RWPE2 (cell line): ENCODE measurements at places on chromosomes 7 and 10.

DNA sequence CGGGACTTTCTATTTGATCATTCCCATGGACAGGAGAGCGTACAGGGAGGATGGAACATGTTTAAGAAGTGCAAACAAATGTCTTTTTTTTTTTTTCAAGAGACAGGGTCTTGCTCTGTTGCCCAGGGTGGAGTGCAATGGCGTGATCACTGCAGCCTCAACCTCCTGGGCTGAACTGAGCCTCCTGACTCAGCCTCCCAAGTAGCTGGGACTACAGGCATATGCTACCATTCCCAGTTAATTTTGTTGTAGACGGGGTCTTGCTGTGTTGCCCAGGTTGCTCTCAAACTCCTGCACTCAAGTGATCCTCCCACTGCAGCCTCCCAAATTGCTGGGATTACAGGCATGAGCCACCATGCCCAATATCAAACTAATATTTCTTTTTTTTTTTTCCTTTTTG lies 40.5 kb downstream of the SPDYE5 start:
- DNase-seq = peak; percentile 2

- DNase-seq = no peak
Observed at GRCh38 chr10:119308551-119309422, 101.4 kb downstream of the GRK5 start.

DNA sequence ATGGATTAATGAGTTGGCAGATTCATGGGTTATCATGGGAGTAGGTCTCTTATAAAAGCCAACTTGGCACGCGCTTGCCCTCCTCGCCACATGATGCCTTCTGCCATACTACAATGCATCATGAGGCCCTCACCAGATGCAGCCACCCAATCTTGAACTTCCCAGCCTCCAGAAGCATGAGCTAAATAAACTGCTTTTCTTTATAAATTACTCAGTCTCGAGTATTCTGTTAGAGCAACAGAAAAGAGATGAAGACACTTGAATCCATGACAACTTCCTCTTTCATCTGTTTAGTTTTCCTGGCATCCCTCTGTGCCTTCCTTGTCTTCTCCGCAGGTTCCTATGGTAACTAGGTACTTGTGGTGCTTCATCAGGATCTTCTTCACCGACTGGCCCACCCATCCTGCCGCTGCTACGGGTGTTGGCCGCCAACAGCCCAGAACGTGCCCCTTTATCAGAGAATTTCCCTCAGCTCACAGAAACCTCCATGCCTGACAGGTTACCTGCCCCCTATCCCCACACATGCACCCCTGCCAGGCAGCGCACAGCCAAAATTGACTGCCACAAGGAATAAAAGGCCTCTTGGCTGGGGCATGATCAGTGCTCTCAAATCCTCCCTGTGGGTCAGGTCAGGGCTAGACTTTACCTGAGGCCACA lies 28.0 kb upstream of the PPIF start:
- DNase-seq = no peak

DNA sequence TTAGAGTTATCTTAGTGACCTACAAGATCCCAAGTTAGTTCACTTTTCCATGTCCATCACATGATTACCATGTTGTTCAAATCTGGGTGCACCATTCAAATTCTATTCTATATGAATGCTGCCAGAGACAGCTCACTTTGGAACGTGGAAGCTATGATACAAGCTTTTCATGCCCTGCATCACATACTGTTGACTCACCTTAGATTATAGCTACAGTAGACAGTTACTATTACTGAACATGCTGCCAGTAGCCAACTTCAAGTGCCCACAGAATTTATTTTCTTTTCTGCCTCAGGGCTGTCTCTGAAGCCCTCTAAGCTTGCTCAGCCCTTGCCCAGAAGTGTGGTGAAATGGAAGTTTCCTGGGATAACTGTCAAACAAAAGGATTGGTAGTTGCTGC lies 231.1 kb downstream of the GPR158 start:
- DNase-seq = no peak

DNA sequence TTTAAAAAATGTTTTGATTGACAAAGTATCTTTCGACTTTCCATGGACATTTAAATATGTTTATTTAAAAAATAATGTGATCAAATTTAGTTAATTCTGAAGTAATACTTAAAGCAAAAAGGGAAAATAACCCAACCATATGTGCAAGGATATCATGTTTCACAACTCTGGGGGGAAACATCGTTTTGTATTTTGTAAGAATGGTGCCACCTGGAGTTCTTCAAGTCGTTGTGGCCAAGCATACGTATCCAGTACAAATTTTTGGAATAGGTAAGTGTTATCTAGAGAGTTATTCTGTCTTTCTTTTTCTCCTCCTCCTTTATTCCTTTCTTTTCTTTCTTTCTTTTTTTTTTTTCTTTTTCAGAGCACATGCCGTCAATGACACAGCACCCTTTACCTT lies 176.2 kb upstream of the CSTF2T start:
- no peak for DNase-seq

- DNase-seq = no peak
Observed at GRCh38 chr10:51108406-51108805, 34.1 kb downstream of the PRKG1 start.

DNA sequence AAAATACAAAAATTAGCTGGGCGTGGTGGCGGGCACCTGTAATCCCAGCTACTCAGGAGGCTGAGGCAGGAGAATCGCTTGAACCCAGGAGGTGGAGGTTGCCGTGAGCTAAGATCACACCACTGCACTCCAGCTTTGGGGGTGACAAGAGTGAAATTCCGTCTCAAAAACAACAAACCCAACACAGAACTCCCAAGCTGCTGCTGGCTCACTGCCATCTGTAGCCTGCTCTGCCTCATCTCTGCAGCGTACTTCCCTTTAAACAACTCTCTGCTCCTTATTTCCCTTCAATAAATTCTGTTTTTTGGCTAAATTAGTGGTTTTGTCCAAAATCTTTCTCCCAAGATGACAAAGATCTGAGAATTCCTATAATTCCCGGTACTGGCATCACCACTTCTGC lies 189.2 kb upstream of the GALNT17 start:
- no peak for DNase-seq

DNA sequence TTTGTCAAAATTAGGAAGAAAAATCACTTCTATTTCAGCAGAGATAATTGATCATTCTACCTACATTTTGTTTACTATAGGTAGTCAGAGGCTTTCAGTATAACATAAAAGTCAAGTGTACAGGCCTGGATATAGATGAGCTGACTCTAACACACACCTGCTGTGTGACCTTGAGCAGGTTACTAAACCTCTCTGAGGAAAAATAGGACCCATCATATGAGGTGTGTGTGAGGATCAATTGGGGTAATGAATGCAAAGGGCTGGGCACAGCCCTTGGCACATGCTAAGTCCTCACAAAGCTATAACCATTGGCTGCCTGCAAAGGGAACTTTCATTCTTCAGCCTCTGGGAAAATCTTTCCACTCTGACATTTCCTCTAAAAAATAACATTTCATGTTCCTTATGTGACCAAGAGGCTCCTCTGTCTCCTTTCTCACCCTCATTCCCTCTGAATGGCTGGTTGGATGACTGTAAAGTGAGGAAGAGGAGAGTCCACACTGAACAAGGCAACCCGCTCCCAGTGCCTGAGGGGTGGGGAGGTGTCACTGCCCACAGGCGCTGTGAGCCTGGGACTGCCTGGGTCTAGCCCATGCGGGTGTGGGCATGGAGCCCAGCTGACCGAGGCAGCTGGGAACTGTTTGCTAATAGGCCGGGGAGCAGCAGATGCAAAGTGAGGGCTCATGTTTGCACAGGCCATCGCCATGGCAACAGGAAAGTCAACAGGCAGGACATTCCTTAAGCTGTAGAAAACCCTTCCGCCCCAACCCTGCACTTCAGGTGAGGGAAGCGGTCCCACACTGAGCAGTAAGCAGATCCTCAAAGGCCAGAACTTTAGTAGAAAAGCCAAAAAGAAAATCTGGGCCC lies 36.8 kb downstream of the MYOF start:
- peak; percentile 98 for DNase-seq

DNA sequence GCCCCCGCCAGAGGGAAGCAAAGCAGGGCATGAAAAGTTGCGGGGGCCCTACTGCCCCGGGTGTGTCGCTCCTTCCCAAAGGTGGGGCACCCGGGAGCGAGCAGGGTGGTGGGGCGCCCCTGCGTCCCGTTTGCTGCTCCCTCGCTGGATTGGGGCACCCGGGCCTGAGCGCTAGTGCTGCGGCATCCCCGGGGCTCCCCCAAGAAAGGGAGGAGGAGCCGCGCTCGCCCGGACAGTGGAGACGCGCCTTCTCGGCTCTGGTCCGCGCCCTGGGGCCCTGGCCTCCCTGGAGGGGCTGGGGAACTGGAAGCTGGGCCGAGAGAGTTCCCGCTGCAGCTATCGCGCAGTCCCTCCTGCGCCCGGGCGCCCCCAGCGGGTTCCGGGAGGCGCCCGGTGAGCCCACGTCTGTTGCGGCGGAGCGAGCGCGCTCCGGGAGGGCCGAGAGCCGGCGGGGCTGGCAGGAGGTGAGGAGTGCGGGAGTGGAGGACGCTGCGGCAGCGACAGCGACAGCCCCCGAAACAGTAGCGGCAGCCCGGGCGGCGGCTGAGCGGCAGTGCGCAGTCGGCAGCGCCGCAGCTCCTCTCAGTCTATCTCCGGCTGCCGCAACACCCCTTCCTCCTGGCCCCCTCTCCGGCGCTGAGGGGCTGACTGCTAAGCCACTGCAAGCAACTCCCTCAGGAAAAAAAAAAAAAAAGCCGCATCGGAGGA lies 504 bp upstream of the BMPER start:
- peak; percentile 56 for DNase-seq

DNA sequence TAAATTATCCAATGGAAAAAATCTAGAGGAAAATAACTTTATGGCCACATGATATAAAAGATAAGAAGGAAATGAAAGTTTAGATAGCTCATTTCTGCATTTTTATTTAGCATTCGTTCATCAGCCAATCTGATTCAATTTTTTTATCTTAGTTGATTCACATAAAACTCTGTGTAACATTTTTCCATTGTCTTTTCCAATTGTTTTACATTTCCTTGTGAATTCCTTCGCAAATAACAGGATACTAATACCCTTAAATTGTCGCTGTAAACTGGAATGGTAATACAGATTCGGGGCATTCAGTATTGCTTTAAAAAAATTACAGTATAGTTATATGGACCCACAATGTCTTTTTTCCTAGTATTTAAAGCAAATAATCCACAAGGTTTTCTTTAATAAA lies 136.4 kb downstream of the CUBN start:
- no peak for DNase-seq

GRCh38 chr10:88538048-88538447 lies 45.1 kb downstream of the RNLS start:
- DNase-seq = no peak

GRCh38 chr7:7595451-7595850 lies 28.8 kb downstream of the MIOS start:
- DNase-seq = no peak

DNA sequence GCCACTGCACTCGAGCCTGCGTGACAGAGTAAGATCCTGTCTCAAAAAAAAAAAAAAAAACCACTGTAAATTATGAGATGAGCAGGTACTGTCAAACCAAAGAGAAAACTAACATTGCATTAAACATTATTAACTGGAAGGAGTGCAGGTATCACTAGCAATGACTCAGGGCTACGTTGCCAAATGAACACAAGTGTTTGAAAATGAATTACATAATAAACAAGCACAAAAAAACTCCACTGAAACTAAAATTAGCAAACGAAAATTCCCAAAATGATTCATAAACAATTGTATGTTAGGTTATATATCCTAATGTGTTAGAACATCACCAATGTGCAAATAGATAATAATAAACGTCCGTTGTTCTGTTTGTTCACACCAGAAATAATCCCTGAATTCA lies 42.8 kb downstream of the NSUN6 start:
- DNase-seq = no peak

DNA sequence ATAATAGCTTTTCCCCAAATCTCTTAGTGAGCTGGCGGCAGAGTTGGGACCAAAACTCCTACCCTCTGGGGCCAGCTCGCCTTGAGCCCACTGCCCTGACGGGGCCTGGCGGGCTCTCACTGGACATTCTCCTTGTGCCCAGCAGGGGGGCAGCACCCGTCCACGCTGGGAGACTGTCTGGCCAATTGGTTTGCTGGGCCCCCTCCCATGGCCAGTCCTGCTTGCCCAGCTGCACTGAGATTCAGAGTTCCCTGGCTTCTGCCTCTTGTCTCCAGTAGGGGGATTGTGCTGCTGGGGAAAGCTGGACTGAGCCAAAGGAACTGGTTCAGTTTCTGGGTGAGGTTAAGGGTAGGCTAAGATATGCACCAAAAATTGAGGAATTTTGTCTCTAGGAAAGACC lies 59.8 kb downstream of the RAMP3 start:
- DNase-seq = no peak

- DNase-seq = no peak
Observed at GRCh38 chr10:3400348-3400747, 227.8 kb upstream of the PITRM1 start.

DNA sequence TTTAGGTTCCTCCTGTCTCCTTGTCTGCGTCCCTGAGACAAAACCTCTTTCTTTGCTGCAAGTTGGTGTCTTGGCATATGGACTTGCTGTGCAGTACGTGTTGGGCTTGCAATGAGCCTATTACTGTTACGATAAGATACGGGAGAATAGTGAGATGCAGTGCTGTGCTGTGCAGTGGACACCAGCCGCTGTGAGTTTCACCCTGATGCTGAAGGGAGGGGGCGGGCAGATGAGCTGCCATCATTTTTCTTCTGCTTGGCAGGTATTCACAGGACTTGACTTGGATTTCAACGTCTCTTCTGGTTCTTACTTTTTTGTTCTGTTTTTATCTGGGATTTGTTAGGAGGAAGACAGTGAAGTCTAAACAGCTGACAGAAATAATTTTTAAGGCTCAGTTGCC lies 257.1 kb upstream of the PITRM1 start:
- DNase-seq = no peak

DNA sequence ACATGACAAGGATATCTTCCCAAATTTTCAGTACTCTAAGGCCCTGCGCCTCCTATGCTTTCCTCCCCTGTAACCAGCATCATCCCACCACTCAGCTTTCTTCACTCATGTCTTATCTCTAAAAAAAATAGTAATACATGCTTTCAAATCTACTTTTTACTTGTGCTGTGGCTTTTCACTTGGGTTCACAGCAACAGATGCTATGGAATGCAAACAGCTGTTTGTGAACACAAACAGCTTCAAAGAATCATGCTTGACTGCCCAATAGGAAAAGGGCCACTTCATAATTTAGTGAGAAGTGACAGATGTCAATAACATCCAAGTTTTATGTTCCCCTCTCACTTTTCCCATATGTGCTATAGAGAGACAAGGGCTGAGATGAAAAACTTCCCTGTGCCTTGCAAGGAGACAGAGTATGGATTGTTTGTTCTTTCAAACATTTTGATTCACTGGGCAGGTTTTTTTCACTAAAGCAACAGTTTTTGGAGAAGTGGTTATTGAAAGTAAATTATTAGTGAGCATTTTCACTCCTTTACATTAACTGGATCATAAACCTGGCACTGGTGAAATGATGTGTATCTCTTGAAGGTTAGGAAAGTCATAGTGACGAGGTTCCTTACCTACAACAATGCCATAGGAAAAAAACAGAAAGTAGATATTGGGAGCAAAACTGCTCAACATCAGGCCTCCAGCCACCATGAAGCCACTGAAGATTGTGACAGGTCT lies 37.3 kb downstream of the SLC16A9 start:
- no peak for DNase-seq

DNA sequence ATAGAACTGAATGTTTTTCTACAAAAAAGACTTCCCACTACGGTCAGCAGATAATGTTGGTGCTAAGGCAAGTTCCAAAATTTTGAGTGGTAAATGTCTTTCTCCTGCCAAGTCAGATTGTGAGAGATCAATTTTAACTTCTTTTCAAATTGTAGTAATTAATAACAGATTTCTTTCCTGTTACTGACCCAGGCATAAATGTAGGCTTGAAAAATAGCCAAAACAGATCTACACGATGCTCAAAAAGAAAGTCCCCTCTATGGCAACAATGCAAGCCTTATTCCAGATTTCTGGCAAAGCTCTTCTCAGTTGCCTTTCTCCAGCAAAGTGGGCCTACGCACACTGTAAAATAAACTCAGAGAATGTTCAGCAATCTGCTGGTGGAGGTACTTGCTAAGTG lies 641.0 kb upstream of the NRP1 start:
- no peak for DNase-seq
